ENCODE measurements at places on chromosomes 5 and 9. TPM values are rescaled to one million over a fixed set of nuclear protein-coding genes. Genes with fewer than 3 reads are reported as not detected.

Gene GPX8
- total RNA-seq, result 105 TPM

Gene TMEM215
- total RNA-seq, result not detected

Gene LCP2
- not detected for total RNA-seq

Gene EGFL7
- total RNA-seq, result 15.6 TPM

Gene ZDHHC11
- 1.00 TPM for total RNA-seq

Gene PCDHA7
- 0.57 TPM for total RNA-seq

Gene PCDHB14
- total RNA-seq, result 0.85 TPM

Gene SPINK5
- total RNA-seq, result under 0.01 TPM

Gene TAF11L14
- total RNA-seq, result not detected

Gene GPBP1
- total RNA-seq, result 59.0 TPM
